Panc1 (cell line): ENCODE measurements at places on chromosomes 3 and 15. TPM values are rescaled to one million over a fixed set of nuclear protein-coding genes. Genes with fewer than 3 reads are reported as not detected.

THRB gene
- 3.9 TPM for total RNA-seq

EPHB1 gene
- total RNA-seq: 0.46 TPM

SSUH2 gene
- total RNA-seq: not detected

GOLGA8O gene
- 0.69 TPM for total RNA-seq

BNC1 gene
- total RNA-seq: not detected

POPDC2 gene
- total RNA-seq: 0.15 TPM

ACAP2 gene
- total RNA-seq: 57.9 TPM

IGDCC3 gene
- 0.18 TPM for total RNA-seq

GPR87 gene
- not detected for total RNA-seq

WDR72 gene
- total RNA-seq: 0.03 TPM

DNA sequence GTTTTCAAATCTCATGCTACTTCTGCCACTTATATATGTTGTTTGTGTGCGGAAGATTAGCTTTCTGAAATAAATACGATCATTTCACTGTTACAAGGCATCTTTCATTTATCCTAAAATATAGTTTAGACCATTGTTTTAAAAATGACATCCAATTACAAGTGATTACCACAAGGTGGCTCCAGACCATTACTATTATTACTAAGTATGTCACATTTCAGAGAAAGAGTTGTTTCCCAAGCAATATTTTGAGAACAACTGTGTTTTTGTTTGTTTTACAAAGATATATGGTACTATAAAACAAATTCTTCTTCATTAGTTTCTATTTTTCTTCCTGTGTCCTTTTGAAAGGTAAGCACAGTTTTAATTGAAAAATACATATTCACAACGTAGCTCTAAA is 136.0 kb upstream of the RAP2B start:
- no peaks in the 10 kb centered on the region for H3K36me3 ChIP-seq
- no peaks in the 10 kb centered on the region for H3K4me1 ChIP-seq

DNA sequence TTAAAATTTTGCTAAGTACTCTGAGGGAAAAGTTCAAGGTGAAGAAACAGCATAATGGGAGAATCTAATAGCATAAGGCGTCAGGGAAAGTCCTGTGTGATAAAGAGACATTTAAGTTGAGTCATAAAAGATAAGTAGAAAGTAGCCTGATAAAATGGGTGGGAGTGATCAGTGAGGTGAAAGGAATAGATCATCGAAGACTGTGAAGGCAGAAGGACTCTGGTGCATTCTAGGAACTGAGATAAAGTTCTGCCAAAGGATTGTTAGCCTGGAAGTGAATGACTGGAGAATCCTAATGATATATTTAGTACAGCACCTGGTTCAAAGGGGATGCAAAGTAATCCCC is 149.9 kb downstream of the CFAP20DC start:
- no peak for DNase-seq
- H3K4me1 ChIP-seq: no peaks in the 10 kb centered on the region
- no peaks in the 10 kb centered on the region for H3K27me3 ChIP-seq
- no peaks in the 10 kb centered on the region for H3K36me3 ChIP-seq
- H3K27ac ChIP-seq: no peak overlapping the region

DNA sequence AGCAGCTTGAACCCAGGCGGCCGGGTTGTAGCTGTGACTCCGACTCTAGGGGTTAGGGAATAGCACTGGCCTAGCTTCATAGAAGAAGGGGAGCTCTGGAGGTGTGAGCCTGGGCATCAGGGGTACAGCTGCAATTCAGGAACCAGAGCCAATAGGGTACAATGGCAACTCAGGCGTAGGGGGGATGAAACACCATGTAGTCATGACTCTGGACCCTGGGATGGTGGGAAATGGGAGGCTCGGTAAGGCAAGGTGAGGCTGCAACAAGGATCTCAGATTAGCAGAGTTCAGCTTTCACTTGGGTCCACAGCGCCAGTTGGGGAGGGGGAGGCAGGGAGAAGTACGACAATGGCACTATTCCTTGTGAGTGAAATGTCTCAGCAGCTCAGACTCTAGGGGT is 210.2 kb upstream of the LYSMD4 start:
- DNase-seq: no peak
- no peaks in the 10 kb centered on the region for H3K36me3 ChIP-seq
- H3K27ac ChIP-seq: no peak overlapping the region

- H3K36me3 ChIP-seq: no peaks in the 10 kb centered on the region
- no peaks in the 10 kb centered on the region for H3K27me3 ChIP-seq
- no peaks in the 10 kb centered on the region for H3K4me1 ChIP-seq
- DNase-seq: no peak
- no peak overlapping the region for H3K4me3 ChIP-seq
- H3K27ac ChIP-seq: no peak overlapping the region
Observed at GRCh38 chr3:70990185-70990584, 593.3 kb downstream of the FOXP1 start.

DNA sequence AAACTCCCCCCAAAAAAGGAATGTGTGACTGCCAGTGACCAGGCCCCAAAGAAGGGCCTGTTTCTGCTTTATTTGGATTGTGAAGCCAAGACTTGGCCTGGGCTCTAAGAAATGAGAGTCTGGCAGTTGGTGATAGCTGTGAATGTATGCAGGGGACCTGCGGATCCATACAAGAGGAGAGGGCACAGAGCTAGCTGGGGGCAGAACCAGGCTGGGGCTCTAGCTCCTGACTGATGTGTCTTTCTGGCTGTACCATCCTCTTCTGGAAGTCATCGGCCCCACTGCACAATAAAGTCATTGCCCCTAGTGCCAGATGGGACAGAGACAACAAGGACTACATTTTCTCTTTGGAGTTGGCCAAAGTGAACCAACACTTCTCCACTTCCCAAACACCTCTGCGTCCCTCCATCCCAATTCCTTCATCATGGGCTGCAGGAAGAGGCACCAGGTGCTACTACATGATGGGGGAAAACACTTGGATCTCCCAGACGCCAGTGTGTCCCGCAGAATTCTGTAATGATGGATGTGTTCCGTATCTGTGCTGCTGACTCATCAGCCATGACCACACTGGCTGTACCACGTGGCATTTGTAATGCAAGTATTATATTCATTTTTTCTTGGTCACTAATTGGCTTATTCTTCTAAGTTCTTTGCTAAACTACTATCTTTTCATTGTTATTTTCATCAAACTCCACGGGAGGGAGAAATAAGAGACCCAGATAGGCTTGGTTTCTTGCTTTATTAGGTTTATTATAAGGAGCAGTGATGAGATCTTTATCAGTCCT is 1.7 kb upstream of the PLA2G4F start:
- H3K27me3 ChIP-seq: no peaks in the 10 kb centered on the region
- no peak for DNase-seq
- H3K4me3 ChIP-seq: no peak overlapping the region
- no peak overlapping the region for H3K27ac ChIP-seq
- H3K4me1 ChIP-seq: no peaks in the 10 kb centered on the region

GRCh38 chr15:74302821-74303359 is 64.6 kb downstream of the CYP11A1 start:
- H3K4me3 ChIP-seq: no peak overlapping the region
- no peak overlapping the region for H3K27ac ChIP-seq
- no peaks in the 10 kb centered on the region for H3K27me3 ChIP-seq

DNA sequence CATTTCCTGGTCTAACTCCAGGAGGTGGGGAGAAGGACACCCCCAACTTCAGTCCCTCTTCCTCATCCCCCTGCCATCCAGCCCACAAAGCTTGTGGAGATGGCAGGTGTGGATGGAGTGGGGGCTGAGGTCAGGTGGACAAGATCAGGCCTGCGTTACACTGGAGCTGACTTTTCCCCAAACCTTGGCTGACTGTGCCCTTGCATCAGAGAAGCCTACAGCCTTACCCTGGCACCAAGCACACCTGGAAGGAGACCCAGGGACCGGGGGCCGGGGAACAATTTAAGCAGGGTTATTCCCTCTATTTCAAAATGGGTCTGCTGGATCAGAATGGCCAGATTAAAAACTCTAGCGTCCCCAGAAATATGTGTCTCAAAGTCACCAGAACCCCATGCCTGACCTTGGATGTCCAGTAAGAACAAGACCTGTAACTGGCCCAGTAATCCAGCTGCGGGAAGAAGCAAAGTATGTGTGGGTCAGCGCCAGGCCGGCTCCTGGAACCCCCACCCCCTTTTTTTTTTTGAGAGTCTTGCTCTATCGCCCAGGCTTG is 14.4 kb downstream of the TNK2 start:
- no peak for DNase-seq
- peaks cover 35% of the 10 kb centered on the region for H3K4me1 ChIP-seq
- H3K27ac ChIP-seq: peak overlapping the region; percentile 80

GRCh38 chr3:20575146-20575545 is 389.1 kb upstream of the SGO1 start:
- H3K4me1 ChIP-seq: no peaks in the 10 kb centered on the region
- no peaks in the 10 kb centered on the region for H3K36me3 ChIP-seq
- no peak overlapping the region for H3K27ac ChIP-seq

- H3K27ac ChIP-seq: no peak overlapping the region
- H3K4me1 ChIP-seq: no peaks in the 10 kb centered on the region
- H3K36me3 ChIP-seq: no peaks in the 10 kb centered on the region
- no peaks in the 10 kb centered on the region for H3K27me3 ChIP-seq
Observed at GRCh38 chr3:79317551-79318518, 450.0 kb downstream of the ROBO1 start.

- peaks cover 4% of the 10 kb centered on the region; the same call in 1 of the 2 replicates for H3K27me3 ChIP-seq
- no peaks in the 10 kb centered on the region for H3K36me3 ChIP-seq
- no peak for DNase-seq
- no peak overlapping the region for H3K27ac ChIP-seq
- no peaks in the 10 kb centered on the region for H3K4me1 ChIP-seq
Observed at GRCh38 chr15:88307344-88307743, 50.8 kb upstream of the NTRK3 start.
